ENCODE measurements at places on chromosomes 3 and 15.

DNA sequence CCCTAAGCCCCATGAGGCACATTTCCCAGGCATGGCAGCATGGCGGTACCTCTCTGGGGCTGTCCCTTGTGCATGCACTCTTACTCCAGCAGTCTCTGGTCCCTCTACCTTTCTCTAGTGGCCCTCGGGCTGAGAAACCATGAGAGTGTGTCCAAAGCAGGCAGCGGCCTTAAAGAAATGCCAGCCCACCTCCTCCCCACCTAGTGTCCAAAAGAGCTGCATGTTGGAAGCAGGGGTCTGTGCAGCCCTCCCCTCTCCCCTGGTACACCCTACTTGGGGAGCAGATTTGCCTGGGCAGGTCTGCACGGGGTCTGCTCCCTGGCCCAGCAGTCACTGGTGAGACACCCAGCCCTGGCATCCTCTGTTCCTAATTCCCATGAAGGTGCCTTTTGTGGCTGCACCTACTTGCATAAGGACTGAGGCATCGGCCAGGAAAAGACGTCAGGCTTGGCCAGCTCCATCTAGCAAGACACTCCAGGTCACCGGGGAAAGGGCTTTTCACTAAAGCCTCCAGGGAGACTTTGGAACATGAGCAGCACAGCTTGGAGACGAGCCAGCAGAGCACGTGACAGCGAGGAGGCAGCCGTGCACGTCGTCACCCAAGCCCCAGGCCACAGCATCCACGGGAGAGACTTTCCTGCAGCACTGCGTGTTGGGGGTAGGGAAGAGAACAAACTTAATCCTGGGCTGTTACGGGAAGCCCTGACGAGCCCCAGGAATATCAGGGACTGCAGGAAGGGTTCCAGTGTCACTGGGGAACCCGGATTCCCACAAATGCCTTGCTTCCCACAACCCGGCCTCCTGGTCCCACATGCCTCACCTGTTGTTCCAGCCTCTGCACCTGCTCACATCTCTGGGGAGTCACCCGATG is 38.8 kb downstream of the TM2D3 start:
- peak; percentile 69 for DNase-seq

DNA sequence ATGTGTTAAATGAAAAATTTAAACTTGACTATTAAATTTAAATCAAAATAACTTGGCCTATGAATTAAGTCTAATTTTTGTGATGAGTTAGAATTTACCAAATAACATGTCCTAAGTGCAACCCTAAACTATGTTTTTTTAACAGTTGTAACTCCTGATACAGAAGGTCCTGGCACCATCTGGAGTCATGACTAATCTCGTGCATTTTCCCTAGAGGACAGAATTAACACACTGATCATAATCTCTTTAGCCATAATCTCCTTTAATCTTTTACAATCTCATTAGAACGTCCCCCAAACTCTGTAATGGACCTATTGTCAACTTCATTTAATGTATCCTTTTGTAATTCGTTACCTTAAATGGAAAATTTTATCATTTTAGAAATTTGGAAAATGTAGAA is 100.6 kb downstream of the SUCNR1 start:
- DNase-seq: no peak

GRCh38 chr15:70672081-70672480 is 91.3 kb downstream of the UACA start:
- no peak for DNase-seq

- no peak for DNase-seq
Observed at GRCh38 chr3:9238721-9239295, 10.6 kb downstream of the SRGAP3 start.

DNA sequence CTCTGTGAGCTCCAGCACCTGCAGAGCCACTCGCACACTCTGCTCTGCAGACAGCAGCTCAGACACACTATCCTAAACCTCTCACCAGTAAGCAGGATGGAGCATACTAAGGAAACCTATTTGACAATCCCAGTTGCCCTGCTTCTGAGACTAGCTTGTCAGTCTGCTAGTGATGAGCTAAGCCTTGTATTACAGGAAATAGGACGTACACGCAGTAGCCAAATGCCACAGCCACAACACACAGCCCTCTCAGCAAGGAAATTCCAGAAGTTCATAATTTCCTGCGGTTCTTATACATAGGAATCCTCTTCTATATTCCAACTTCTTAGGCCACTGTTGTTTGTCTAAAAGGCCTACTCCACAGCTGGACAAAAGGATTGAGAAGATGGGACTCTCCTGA is 74.5 kb downstream of the MYLK start:
- DNase-seq: no peak

DNA sequence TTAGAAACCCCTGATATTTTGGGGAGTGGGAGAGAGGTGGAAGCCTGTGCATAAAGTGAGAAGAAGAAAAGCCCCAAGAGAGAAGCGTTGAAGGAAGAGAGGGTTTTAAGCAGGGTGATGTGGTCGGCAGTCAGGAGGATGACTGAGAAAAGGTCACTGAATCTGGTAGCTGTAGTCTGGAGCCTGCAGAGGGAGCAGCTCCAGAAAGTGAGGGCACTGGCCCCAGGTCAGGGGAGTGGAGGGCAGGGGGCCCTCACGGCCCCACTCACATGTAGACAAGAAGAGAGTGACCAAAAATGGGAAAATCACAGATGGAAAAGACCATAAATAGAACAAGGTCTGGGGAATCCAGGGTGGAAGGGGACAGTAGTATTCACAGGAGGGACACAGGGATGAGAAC is 105.5 kb downstream of the RYK start:
- no peak for DNase-seq

DNA sequence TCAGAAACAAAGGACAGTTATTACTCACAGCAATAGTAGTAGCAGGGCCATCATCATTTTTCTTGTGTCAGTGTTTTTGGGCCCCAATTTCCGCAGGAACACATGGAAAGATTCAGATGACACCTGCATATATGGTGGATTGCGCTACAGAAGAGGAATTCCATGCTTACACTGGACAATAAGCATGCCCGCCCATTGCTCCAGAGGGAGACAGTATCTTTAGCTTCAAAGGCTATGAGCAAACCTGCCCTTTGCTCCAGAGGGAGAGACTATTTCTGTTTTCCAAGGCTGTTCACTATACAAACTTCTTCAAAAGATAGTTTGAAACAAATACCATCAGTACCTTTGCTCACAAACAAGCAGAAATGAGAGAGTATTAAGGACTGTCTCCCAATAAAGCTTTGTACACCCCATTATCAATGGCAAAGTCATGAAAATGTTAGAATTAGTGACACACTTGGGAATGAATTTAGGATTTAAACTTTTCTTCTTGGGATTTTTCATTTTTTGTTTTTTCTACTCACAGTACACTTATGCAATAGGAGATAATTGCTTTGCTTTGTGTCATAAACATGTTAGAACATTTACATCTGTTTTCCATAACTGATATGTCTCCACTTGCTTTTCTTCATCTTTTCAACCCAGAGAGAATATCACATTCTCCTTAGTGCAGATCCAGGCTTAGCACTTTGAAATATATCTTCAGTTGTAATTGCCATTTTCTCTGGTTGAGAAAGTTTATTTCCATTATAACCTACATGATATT is 564.5 kb upstream of the ZNF717 start:
- no peak for DNase-seq

DNA sequence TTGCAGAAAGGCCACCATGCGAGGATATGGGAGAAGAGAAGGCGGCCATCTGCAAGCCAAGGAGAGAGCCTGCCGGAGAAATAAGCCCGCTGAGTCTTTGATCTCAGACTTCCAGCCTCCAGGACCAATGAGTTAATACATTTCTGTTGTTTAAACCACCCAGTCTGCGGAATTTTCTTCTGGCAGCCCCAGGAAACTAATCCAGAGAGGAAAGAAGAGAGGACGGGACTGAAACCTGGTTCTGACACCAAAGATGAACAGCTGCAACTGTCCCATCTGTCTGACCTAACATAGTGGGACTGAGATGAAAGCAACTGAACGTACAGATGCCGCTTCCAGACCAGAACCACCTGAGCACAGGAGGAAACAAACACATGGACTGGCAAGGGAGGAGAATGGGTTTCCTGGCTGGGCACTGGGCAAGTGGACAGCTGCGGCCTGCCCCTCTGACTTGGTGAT is 32.3 kb downstream of the VGLL4 start:
- DNase-seq: no peak

GRCh38 chr3:105904678-105905284 is 36.0 kb upstream of the CBLB start:
- no peak for DNase-seq

DNA sequence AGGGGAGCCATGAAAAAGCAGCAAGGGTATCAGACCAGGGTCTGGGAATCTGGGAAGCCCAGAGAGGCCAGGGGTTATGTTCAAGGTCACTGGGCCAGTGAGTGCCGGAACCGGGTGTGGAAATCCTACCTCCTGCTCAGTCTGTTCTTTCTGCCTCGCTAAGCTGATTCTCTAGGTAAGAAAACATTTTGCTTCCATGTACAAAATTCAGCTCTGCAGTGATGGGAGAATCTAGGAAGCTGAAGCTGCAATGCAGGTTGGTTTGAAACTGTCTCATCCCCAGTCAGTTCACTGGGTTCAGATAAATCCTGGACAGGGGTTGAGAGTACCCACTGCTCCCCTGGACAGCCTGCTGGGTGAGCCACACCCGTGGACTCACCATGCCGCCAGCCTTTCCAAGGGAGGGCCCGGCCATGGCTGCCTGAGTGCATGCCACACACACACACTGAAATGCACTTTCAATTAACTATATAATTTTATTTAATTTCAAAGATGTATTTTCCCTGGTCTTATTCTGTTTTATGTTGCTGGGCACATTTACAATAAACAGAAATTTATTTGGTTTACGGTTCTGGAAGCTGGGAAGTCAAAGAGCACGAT is 108.4 kb downstream of the CORO2B start:
- no peak for DNase-seq

- no peak for DNase-seq
Observed at GRCh38 chr3:184239221-184239620, 9.5 kb downstream of the ALG3 start.

- DNase-seq: no peak
Observed at GRCh38 chr3:29949940-29950616, 656.3 kb upstream of the TGFBR2 start.

DNA sequence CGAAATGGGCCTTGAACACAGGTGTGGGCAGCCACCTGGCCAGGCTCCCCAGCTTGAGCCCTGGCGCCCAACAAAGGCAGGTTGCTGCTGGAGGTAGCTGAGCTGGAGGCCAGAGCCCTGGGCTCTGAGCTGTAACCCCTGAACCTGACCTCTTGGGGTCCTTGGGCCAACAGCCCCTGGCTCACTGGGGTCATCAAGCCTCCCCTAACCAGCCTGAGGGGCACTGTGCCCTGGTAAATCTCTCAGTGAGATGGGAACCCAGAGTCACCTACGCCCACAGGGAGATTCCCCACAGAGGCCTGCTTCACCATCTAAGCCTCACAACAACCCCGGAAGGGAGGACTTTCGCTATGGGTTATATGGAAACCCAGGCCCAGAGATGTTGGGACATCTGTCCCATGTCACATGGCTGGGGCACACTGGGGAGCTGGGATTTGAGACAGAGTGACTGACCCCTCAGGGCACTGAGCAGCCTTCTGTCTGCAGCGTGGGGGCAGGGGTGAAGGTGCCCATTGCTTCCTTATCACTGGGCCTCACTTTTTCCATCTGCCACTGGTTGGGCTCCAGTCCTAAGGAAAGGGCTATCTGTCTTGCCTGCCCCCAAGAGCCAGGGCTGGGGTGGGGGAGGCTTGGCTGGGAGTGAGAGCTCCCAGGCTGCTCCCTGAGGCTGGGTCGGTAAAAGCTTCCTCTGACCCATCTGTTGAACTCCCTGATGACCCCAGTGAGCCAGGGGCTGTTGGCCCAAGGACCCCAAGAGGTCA is 59.1 kb downstream of the IQSEC1 start:
- no peak for DNase-seq

DNA sequence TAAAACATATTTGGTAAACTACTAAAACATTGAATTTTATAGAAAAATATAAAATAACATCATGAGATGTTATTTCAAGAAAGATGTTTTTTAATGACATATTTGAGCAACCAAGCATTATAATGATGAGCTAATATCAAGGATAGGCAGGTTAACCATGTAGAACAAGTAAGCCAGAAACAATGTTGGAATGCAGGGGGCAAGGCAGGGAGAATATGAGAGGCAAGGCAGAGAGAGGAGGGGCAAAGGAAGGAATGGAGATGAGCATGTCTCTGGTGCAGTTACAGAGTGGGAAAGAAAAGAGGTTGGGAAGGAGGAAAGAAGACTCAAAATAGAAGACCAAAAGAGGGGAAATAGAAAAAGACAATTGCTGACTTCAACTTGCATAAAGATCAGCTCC is 390.4 kb downstream of the MCTP2 start:
- no peak for DNase-seq

- no peak for DNase-seq
Observed at GRCh38 chr3:180802837-180803236, 109.6 kb upstream of the FXR1 start.

DNA sequence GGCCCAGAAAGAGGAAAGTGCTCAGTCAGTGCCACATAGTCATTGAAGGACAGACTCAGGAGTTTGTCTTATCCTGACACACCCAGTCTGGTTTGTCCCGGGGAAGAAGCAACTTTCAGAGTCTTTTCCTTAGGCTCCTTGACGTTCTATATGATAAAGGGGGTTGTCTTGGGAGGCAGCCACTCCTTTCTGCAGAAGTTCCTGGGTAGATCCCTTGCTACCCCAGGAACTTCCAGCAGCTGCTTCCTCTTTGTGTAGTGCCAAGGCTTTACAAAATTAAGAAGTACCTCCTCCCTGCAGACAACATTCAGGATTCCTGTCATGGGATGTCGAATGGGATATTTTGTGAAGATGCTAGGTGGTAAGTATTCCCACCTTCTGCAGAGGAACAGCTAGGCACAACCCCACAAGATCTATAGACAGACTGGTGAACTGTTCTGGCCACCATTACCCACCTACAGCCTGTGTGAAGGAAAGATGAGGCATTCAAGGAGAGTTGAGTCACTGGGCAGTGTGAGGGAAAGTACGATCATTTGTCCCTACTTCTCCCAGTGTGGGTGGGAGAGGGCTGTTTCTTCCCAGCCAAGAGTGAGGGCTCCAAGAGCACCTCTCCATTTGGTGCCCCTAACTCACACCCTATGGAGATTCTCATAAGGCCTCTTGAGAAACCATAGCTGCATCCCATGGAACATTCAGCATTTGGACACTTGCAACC is 11.3 kb downstream of the TMEM266 start:
- DNase-seq: no peak

GRCh38 chr15:76555247-76555646 is 218.7 kb downstream of the ISL2 start:
- no peak for DNase-seq

DNA sequence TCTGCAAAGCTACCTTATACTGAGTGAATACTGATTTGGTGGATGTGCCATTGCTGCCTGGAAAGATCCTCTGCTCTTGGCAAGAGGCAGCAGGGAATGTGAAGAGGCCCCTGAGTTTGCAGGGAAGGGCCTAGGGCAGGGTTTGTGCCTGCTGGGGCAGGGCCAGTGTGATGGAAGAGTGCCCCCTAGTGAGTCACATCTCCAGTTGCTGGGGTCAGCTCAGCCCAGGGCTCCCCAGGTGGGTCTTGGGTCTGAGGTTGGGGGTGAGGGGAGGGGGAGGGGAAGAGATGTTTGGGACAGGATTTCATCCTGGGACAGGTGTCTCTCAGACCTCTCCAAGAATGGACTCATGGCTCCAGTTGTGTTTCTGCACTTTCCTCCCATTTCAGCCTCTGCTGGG is 4.1 kb upstream of the AMOTL2 start:
- no peak for DNase-seq

Data from frontal cortex (tissue), 4 donors.